ENCODE measurements at places on chromosomes 4 and X.

- no peak for DNase-seq
These were observed 94.2 kb upstream of the TECRL start for GRCh38 chr4:64503416-64503815.

GRCh38 chr4:45409536-45409935 is 683.2 kb upstream of the GNPDA2 start:
- no peak for DNase-seq

DNA sequence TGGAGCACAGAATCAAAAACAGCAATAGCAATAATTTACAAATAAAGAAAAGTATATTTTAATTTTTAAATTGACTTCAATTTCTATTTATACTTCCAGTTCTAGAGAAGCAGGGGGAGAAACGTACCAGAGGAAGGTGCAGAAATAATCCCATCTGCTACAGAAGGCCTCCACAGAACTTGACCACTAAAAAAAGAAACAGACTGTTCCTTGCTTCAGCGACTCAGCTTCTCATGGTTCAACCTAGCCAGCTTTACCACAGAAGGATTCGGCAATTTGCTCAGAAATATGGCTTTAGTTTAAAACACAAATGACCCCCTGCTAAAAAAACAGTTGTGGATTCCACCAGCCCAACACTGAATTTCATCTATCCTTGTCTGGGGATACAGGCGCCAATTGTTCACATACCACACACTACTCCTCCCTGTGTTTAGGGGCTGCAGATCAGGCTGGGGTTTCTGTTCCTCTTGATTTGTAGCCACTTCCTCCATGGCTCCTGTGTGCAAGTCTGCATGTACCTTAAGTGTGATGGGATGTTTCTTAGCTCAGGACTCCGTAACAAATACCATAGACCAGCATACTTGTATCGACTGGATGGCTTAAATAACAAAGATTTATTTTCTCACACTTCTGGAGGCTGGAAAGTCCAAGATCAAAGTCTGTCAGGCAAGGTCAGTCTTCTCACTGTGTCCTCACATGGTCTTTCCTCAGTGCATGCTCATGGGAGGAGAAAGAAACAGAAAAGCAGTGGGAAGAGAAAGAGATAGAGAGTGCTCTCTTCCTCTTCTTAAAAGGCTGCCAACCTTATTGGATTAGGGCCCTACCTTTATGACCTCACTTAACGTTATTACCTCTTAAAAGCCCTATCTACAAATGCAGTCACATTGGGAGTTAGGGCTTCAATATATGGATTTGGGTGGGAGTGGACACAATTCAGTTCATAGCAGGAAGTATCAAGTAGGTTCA is 79.1 kb downstream of the AMOT start:
- DNase-seq = no peak

GRCh38 chr4:102451266-102451665 is 49.9 kb upstream of the NFKB1 start:
- no peak for DNase-seq

GRCh38 chrX:29435396-29435795 is 780.0 kb upstream of the MAGEB2 start:
- DNase-seq = no peak

DNA sequence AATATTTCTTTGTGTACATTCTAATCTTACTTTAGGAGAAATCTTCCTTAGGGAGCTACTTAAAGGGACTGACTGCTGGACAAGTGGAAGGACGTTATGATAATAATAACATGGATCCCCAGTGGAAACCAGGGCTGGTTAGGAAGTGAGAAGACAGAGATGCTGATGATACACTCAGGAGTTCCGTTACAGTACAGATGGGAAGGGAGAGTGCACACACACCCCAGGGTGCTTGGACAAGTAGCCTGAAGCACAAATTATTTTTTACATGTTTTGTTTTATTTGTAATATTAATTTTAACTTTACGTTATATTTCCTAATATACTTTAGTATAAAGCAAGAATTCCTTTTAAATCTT is 84.1 kb downstream of the BMPR1B start:
- no peak for DNase-seq

- no peak for DNase-seq
These were observed 61.1 kb downstream of the PACRGL start for GRCh38 chr4:20761382-20761781.

- no peak for DNase-seq
These were observed 44.6 kb downstream of the PALLD start for GRCh38 chr4:168541266-168541953.

GRCh38 chrX:40150503-40150902 is 52.7 kb upstream of the BCOR start:
- no peak for DNase-seq

DNA sequence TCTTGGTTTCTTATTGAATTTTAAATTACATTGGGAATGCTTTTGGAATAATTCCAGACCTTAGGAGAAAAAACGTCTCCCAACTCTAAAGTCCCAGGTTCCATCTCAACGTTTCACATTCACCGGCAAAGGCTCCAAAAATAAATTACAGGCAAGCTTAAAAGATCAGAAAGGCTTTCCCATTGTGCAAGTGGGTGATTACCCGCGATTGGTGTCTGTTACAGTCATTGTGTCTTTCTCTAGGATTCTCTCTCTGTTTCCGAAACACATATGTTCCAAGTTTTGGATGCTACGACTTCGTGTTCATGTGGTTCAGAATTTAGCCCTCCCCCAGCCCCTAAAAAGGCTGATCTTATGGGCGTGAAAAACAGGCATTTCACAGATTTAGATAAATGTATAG is 41.8 kb downstream of the PALLD start:
- DNase-seq = no peak

Data from activated CD4-positive, alpha-beta T cell treated with anti-CD3 and anti-CD28 coated beads, Interleukin-2, amount 50 U/mL, for 4 hours (primary cell).